CD4-positive, alpha-beta T cell treated with Interleukin-4 for 1 hour (primary cell): ENCODE measurements at places on chromosomes 1 and 21.

DNA sequence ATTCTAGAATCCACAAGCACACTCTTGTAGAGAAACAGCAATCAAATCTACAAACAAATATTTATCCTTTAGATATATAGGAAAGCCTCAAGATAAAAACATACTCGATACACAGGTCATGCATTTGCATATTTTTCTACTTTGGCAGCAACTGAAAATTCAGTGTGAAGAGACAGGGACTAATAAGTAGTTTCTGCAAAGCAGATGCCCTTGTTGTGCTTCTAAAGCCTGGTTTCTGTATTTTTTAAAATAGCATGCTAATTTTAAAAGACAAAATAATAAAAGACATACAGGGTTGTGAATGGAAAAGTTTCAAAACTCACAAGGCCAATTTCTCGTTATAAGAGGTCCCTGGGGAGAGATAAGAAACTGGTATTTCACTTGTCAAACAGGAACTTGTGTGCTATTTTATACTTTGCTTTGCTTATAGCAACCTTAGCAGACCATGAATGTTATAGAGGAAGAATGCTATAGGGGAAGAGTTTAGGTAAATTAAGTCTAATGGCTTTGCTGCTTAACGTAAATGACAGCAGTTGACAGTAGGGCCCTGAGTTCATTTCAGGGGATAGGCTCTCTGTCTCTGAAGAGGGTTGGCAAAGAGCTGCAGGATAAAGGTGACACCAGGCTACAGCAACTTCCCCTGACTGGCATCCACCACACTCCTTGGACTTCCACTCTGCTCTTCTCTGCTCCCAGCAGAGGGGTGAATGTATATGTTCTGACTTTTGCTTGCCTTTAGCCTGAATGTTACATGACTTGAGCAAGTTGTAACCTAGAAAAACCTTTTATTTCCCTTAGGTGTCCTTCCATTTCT, 9.4 kb upstream of the RGS13 start:
- DNase-seq: no peak

DNA sequence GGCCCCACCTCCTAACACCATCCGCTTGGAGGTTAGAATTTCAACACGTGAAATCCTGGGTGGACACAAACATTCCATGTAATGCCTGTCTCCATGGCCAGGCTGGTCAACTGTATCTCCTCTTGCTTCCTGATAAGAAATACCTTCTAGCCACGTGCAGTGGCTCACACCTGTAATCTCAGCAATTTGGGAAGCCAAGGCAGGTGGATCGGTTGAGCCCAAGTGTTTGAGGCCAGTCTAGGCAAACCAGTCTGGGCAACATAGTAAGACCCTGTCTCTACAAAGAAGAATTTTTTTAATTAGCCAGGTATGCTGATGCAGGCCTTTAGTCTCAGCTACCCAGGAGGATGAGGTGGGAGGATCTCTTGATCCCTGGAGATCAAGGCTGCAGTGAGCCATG, 58.3 kb upstream of the GALNT2 start:
- DNase-seq: no peak

DNA sequence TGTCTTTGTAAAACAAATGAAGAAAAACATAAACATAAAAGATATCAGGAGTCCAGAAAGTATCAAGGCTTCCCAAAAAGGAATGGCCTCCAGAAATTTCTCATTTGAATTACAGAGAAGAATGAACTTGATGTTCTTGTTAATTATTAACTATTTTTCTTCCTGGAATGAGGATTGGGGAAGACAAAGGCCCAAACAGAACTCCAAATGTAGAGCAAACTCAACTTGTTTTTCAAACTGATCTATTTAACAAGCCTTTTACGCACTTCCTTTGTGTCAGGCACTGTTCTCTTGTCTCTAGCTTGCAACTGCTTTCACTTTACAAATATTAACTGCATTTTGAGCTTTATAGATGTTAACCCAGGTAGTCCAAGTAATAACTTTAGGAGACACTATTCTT, 45.5 kb downstream of the LAMC2 start:
- no peak for DNase-seq

- DNase-seq: no peak
Observed at GRCh38 chr1:65207317-65207716, 59.3 kb downstream of the AK4 start.

GRCh38 chr1:103275725-103276124, 167.4 kb upstream of the COL11A1 start:
- no peak for DNase-seq

- DNase-seq: no peak
Observed at GRCh38 chr1:221989741-221990140, 247.9 kb upstream of the DUSP10 start.

DNA sequence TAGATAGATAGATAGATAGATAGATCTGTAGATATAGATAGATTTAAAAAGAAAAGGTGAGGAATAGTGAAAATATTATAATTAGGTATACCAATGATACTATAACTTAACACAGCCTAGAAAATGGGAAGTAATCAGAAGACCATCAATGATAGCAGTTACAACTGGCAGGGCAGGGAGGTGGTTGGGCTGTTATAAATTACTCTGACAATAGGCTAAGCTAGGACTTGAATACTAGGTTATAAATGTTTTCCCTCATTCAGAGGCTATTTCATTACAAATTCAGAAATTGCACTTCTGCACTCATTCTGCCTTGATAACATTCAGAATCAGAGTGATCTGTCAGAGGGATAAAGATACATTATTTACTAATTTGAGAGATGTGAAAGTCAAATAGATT, 273.4 kb upstream of the PLD5 start:
- DNase-seq: no peak

DNA sequence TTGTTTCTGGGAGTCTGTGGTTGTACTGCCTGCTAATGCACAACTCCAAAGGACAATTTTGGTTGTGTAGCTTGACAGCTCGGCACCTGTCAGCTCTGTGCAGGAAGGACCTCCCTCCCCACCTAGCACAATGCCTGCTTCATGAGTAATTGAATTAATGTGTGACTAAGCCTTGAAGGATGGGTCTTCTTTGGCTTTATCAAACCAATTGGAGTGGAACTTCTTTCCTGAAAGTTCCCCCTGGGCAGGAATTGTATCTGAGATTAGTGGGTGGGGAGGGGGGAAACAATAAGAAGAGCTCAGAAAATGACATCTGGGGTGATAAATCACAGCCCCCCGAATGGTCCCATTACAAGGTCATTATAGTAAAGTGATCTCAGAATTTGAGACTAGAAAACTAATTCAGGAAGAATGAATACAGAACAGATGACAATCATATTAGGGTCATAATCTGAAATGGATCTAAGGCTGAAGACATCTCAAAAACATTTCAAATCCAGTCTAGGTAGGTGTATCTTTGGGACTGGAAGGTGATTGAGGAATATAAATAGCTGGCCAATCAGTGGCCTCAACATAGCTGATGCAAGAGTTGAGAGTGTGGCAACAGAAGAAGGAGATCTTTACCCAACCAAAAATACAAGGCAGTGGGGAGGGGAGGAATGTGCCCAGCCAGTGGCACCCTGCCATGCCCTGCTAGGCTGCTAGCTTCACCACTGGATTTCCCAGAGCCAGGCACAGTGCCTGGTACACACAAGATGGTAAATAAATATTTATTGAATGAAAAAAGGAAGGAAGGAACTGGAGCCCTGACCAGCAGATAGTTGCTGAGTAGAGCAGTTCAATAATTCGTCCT, 10.1 kb upstream of the SESN2 start:
- DNase-seq: no peak

DNA sequence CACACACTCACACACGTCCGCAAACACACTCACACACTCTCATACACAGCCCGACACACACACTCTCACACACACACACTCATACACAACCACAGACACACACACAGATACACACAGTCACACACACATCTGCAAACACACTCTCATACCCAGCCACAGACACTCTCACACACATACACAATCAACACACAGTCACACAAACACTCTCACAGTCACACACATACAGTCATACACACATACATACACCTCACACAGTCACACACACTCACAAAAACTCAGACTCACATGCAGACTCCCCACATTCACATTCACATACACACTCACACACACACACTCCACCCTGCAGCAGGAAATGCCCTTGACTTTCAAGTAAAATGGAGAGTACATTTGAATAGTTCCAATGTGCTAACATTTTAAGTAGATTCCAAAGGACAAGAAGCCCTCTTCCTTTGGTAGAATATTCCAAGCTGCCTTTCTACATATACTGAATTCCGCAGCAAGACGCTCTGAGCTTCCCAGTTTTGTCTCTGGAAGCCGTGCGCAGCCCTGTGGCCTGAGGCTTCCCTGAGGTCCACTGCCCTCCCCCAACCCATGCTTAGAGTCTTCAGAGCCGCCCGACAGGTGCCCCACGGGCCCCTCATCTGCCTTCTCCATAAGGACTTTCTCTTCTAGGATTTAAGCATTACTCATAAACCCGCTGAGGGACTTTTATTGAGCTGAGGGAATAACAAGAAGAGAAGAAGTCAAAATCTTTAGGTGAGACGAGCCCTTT, 9.7 kb downstream of the BATF3 start:
- no peak for DNase-seq
